ENCODE measurements at places on chromosomes 7 and 10. TPM values are rescaled to one million over a fixed set of nuclear protein-coding genes. Genes with fewer than 3 reads are reported as not detected.

GRCh38 chr7:112622159-112622715 is 141.4 kb downstream of the LSMEM1 start:
- H3K27me3 ChIP-seq: no peaks in the 10 kb centered on the region
- no peak for DNase-seq
- no peak overlapping the region for H3K27ac ChIP-seq
- no peaks in the 10 kb centered on the region for H3K36me3 ChIP-seq
- H3K4me1 ChIP-seq: no peaks in the 10 kb centered on the region

DNA sequence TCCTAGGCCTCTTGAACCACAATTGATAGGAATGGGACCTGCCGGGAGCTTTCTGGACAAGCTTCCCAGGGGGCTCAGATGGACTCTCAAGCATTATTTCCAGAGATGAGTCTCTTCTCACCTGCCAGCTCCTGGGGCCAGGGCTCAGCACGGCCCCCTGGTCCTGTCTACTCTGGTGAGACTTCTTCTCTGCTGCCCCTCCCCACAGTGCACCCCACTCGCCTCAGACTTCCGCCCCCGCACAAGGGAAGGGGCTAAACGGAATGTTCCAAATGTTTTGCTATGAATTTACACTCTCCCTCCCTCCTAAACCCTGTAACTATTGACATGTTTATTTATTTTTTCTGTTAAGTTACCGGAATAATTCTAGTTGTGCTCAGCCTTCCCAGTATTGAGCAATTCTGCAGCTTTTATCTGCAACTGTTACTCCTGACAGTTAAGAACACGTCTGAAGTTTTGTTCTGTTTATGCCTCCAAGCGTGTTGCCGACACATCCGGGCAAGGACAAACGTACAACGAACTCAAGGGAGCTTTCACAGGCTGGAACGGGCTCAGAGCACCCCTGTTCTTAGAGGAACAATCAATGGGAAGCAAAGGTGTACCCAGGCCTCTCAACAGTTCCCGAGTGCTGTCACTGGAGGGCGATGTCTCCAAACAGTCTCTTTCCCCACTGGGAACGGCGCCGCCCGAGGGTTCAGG is 55.2 kb downstream of the FHIP2A start:
- H3K36me3 ChIP-seq: no peaks in the 10 kb centered on the region
- peaks cover 8% of the 10 kb centered on the region for H3K4me1 ChIP-seq
- H3K4me3 ChIP-seq: no peak overlapping the region
- H3K27ac ChIP-seq: no peak overlapping the region

DNA sequence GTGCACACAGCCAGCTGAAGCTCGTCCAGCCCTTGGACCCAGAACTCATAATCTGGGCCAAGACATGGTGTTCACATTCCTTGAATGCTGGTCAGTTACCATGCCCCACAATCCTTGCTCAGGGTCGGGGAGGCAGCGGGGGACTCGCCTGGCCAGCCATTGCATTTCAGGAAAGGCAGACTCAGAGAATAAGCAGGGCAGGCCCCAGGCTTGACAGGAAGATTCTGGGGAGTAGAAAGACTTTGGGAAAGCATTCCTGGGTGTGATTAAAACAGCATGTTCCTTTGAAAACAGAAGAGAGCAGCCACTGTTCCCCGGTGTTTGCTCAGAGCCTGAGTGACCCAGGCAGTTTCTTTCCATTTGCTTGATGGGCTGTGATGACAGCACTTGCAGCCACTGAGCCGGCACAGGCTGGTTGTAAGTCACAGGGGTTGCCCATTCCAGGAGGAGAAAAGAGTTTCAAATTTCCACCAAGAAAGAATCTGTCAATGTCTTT is 473.7 kb downstream of the TYW1 start:
- no peaks in the 10 kb centered on the region for H3K4me1 ChIP-seq
- H3K27ac ChIP-seq: no peak overlapping the region
- no peaks in the 10 kb centered on the region for H3K36me3 ChIP-seq
- no peak for DNase-seq

DNA sequence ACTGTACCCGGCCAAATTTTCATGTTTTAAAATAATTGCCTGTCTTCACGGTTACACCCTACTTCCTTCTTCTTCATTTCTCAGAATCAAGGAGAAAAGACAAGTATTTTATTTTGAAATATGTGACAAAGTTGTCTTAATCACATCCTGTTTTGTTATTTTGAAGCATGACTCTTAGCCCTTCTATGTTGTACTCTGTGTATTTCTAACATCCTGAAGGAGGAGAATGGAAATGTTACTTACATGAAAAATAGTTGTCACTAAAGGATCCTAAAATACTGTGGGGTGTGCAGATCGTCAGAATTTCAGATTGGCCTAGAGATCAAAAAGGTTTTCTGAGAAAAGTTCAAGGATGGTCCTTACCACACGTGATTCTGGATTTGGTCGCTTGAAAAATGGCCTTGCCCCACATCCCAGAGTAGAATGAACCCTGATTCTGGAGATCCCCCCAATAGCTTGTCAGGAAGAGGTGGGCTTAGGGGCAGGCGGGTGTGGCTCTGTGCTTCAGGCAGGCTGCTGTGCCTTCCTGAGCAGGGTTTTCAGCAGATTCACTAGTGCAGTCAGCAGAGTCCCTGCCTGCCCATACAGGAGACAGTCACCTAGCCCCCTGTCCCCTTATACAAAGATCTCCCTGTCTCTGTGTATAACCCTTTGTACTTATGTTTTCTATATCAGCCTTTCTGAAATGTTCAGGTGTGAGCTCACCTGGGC is 8.6 kb downstream of the UPP1 start:
- peaks cover 80% of the 10 kb centered on the region for H3K4me1 ChIP-seq
- H3K36me3 ChIP-seq: peaks cover 31% of the 10 kb centered on the region
- peak; percentile 29 for DNase-seq
- no peaks in the 10 kb centered on the region for H3K27me3 ChIP-seq
- H3K27ac ChIP-seq: peak overlapping the region; percentile 91

- H3K36me3 ChIP-seq: no peaks in the 10 kb centered on the region
- DNase-seq: no peak
- H3K4me3 ChIP-seq: no peak overlapping the region
- no peaks in the 10 kb centered on the region for H3K27me3 ChIP-seq
- no peak overlapping the region for H3K27ac ChIP-seq
- no peaks in the 10 kb centered on the region for H3K4me1 ChIP-seq
Observed at GRCh38 chr7:156194813-156195212, 382.6 kb upstream of the SHH start.

GRCh38 chr10:75223507-75223906 is 12.2 kb downstream of the COMTD1 start:
- peaks cover 23% of the 10 kb centered on the region for H3K36me3 ChIP-seq
- no peaks in the 10 kb centered on the region for H3K27me3 ChIP-seq
- peaks cover 26% of the 10 kb centered on the region for H3K4me1 ChIP-seq
- H3K27ac ChIP-seq: no peak overlapping the region
- no peak for DNase-seq

GRCh38 chr10:116398224-116398623 is 29.4 kb upstream of the PNLIPRP3 start:
- no peak for DNase-seq
- peaks cover 2% of the 10 kb centered on the region for H3K27me3 ChIP-seq
- H3K4me1 ChIP-seq: no peaks in the 10 kb centered on the region
- no peaks in the 10 kb centered on the region for H3K36me3 ChIP-seq
- no peak overlapping the region for H3K4me3 ChIP-seq

DNA sequence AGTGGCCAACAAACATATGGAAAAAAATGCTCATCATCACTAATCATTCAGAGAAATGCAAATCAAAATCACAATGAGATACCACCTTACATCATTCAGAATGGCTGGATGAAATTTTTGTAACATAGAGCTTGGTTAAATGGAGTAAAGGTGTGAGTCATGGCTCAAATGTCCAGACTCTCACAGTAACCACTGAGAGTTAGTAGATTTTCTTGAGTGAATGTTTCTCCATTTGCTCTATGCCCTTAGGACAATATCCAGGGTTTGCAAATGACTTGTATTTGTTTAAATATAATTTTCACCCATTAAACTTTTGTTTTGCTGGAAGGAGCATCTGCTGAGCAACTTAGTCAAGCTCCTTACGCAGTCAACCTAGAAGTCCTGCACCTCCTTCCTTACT is 967.2 kb downstream of the XPNPEP1 start:
- H3K36me3 ChIP-seq: peaks cover 2% of the 10 kb centered on the region
- H3K4me3 ChIP-seq: no peak overlapping the region
- peaks cover 1% of the 10 kb centered on the region for H3K27me3 ChIP-seq
- no peak overlapping the region for H3K27ac ChIP-seq

DNA sequence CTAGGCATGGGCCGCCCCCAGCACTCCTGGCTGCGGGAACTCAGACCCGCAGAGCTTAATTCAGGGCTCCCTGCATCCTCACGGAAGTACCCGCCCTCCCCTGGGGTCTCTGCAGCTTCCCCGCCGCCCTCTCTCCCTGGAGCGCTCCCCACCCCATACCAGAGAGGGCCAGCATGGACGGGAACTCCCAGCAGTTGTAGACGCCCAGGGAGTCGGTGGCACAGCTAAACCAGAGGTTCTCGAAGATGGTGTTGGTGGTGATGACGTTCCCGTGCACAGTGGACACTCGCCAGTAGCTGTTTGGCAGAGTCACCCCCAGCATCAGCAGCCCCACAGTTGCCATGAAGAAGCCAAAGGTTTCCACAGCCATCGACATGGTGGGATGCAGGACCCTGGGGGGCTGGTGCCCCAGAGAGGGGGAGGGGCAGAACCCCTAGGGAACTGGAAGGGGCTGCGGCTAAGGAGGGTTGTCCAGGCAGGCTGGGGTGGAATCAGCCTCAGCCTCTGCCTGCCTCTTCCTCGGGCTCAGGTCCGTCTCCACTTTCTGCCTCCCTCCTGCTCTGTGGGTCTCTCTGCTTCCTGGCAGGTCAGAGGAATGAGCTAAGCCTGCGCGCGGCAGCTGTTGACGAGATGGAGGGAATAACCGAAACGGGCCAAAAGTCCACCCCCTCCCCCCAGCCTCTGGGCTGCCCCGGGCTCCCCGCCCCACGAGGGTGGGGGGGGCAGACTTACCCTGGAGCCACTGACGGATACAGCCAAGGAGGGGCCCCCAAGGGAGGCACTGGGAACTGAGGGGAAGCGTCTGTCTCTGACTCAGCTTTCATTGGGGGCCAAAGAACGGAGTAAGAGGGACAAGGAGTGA is at the start of gene CLDN15:
Gene CLDN15 (minus strand): TSS at position 597 of the 862 bp plus-strand sequence. CDS start 221 bp downstream, at position 376.
- no peaks in the 10 kb centered on the region for H3K27me3 ChIP-seq
- H3K4me1 ChIP-seq: no peaks in the 10 kb centered on the region
- no peaks in the 10 kb centered on the region for H3K36me3 ChIP-seq
- H3K4me3 ChIP-seq: no peak within 1 kb of the TSS

DNA sequence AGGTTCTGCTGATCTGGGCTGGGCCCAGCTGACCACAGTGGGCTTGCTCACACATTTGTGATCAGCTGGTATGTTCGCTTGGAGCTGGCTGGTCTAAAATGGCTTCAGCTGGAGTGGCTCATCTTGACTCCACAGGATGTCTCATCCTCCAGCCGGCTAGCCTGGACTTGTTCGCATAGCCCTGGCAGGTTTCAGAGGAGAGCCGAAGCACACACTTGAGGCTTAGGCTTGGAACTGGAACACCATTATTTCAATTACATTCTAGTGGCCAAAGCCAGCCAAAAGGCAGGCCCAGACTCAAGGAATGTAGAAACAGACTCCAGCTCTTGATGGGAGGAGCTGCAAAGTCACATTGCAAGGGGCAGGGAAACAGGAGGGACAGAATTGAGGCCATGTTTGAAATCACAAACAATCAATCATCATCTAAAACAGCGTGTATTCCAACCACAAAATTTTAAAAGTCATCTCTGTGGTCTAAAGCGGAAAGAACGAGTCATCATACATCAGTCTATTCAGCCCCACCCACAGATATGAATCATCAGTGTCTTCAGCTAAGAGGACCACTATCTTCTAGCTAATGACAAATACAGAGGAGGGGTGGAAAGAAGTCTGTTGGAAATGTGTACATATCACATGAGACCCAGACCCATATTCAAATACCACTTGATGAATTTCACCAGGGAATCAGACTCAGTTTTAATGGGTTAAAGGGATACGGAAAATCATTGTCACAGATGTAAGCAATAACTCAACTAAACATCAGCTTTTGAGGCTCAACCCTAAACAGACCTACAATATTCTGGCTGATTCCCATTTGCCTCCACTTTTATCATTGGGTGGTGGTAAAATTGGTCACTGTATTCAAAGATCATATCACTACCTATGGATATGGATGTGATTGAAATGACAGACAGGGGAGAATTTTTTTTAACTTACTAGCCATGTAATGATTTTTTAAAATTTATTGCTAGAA is 139.0 kb upstream of the MKLN1 start:
- peak overlapping the region; percentile 90 for H3K27ac ChIP-seq
- no peak overlapping the region for H3K4me3 ChIP-seq
- H3K36me3 ChIP-seq: no peaks in the 10 kb centered on the region
- DNase-seq: peak; percentile 77

- no peaks in the 10 kb centered on the region for H3K4me1 ChIP-seq
- no peak overlapping the region for H3K27ac ChIP-seq
- no peak overlapping the region for H3K4me3 ChIP-seq
- no peaks in the 10 kb centered on the region for H3K27me3 ChIP-seq
- peaks cover 4% of the 10 kb centered on the region for H3K36me3 ChIP-seq
- DNase-seq: no peak
Observed at GRCh38 chr7:100455206-100455605, 8.9 kb downstream of the SPACDR start.

DNA sequence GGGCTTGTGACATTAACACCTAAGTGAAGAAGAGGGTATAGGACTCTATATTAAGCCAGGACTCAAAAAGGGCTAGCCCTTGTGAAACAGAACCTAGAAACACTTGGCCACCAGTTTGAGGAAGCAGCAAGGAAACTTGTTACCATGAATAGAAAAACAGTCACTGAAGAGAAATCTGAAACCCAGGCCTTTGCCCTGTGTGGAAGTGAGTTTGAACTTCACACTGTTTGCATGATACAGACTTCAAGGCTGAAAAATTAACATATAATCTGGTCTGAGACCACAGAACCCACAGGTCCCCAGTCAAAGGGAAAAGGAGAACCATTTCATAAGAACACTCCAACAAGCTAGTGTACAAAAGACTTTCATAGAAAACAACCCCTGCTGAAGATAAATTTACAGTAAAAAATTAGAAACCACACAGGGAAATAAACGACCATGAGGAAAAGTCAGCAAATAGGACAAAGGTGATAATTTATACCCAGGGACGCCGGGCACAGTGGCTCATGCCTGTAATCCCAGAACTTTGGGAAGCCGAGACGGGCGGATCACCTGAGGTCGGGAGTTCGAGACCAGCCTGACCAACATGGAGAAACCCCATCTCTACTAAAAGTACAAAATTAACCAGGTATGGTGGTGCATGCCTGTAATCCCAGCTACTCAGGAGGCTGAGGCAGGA is 76.1 kb downstream of the SKIDA1 start:
- no peak for DNase-seq
- H3K27me3 ChIP-seq: peaks cover 15% of the 10 kb centered on the region
- no peak overlapping the region for H3K4me3 ChIP-seq
- H3K36me3 ChIP-seq: no peaks in the 10 kb centered on the region

C10orf90 gene
- polyA plus RNA-seq: not detected

STEAP1 gene
- not detected for polyA plus RNA-seq

GDF2 gene
- not detected for polyA plus RNA-seq

Data from immature natural killer cell (primary cell).